ENCODE measurements at places on chromosomes 5 and 9.

- no peak for DNase-seq
These were observed 69.0 kb downstream of the DAB2IP start for GRCh38 chr9:121720311-121721057.

DNA sequence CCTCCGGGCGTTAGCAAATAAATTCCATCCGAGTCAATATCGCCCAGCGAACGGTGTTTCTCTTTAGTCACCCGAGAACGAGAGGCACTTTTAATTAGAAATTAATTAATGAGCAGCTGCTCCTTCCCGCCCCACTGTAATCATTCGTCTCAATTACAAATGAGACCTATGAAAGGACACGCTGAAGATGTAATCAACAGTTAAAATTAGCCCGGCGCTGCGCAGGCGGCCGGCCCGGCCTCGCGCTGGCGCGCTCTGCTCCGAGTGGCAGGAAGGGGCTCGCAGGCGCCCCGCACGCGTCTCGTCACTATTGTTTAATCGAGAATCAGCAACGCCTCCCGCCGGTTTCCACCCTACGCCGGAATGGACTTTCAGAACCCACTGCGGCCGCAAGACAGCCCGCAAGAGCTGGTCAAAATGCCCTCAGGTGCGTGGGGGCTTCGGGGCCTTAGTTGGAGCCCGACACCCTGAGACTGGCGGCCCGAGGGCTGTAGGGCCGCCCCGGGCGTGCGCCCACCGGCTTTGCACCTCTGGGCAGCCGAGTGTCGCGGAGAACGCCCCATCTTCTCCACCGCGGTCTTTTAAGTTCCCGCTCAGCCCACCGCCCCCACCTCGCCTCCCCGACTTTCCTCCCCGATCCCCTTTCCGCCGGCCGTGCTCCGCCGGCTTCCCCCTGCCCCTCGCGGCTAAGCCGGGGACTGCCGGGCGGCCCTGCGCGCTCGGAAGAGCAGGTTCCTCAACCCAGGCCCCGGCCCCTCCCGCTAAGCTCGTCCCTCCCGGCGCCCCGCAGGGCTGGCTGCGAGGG, 597 bp upstream of the IRX4 start:
- no peak for DNase-seq

DNA sequence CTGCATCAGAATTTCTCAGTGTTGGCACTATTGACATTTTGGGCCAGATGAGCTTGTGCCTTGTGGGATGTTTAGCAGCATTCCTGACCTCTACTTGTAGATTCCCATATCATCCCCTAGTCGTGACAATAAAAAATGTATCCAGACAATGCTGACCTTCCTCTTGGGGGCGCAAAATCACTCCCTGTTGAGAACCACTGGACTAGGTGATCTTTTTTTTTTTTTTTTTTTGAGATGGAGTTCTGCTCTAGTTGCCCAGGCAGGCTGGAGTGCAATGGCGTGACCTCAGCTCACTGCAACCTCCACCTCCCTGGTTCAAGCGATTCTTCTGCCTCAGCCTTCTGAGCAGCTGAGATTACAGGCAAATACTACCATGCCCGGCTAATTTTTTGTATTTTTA, 22.6 kb downstream of the STXBP1 start:
- no peak for DNase-seq

- no peak for DNase-seq
These were observed 4.5 kb downstream of the STC2 start for GRCh38 chr5:173323799-173324114.

GRCh38 chr5:74636149-74636548, 4.4 kb downstream of the ENC1 start:
- DNase-seq: no peak

DNA sequence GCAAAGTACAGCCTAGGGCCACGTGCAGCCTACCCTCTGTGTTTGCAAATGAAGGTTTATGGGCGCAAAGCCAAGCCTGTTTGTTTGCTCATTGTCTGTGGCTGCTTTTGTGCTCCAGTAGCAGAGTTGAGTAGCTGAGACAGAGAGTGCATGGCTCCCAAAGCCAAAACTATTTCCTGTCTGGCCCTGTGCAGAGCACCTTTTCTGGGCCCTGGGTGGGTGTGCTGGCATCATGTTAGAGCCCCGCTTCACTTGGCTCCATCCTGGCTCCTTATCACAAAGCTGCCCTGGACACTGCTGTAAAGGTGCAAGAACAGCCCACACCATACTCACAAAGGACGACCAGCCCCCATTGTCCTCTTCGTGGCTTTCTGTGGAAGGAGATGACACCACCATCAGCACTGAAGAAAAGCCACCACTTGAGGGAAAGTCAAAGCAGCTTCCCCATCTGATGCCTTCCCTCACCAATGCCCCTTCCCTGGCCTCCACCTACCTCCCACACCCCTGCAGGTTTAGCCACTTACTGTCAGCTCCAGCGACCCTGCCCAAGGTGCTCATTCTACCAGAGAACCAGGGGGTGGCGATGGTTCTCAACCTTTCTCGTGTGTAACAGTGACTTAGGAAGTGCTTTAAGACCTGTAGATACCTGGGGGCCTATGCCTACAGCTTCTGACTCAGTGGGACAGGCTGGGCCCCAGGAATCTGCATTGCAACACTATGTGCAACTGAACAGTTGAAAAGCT, 23.4 kb downstream of the LCP2 start:
- DNase-seq: peak; percentile 81

GRCh38 chr9:108543251-108543778, 312.5 kb downstream of the ACTL7B start:
- no peak for DNase-seq

GRCh38 chr5:181100121-181100875, 30.7 kb downstream of the OR2V1 start:
- DNase-seq: no peak

DNA sequence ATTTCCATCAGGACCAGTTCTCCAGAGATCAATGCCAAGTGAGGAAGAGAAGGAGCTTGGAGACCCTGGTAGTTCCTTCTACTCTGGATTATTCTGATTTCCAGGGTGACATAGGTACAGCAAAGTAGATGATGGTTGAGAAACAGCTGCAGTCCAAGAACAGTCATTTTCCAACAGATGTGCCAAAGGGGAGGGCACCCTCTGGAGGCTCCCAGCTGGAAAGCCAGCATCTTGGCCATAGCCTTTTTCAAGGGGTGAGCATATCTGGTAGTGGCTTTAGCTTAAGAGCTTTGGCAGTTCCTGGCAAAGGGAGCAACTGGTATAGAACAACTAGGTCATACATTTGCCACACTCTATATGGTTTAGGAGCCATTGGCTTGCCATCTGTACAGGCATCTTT, 492.7 kb downstream of the RASEF start:
- no peak for DNase-seq

DNA sequence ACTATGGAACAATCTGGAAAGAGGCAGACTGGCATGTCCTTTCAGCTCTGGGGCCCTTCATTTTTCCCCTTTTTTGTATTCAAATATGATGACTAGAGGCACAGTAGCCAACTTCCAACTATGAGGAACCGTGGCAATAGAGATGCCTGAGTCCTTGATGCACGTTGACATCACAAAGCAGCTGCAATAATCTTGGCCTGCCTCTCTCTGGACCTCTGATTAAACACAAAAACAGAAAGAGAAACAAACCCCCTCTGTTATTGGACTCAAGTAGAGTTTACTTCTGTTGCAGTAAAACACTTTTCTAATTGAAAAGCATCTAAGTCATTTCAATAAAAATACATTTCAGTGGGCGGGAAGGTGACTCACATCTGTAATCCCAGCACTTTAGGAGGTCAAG, 122.2 kb upstream of the GRAMD2B start:
- DNase-seq: no peak

- DNase-seq: no peak
These were observed 67.0 kb downstream of the GABBR2 start for GRCh38 chr9:98641695-98642094.

DNA sequence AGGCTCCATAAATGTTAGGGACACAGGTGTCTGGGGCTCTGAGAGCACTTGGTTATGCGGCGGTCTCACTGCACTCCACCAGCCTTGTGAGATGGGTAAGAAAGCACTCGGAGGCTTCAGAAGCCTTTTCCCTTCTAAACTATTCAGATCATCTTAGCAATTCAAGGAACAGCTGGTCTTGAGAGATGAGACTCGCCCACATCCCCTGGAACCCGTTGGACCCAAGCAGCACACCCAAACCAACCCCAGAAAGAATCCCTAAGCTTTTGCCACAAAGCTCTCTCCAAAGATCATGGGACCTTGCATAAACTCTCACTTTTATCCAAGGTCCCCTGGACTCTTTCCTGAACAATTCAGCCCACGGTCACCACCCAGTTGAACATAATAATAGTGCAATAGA, 90.2 kb downstream of the RAPGEF1 start:
- no peak for DNase-seq

DNA sequence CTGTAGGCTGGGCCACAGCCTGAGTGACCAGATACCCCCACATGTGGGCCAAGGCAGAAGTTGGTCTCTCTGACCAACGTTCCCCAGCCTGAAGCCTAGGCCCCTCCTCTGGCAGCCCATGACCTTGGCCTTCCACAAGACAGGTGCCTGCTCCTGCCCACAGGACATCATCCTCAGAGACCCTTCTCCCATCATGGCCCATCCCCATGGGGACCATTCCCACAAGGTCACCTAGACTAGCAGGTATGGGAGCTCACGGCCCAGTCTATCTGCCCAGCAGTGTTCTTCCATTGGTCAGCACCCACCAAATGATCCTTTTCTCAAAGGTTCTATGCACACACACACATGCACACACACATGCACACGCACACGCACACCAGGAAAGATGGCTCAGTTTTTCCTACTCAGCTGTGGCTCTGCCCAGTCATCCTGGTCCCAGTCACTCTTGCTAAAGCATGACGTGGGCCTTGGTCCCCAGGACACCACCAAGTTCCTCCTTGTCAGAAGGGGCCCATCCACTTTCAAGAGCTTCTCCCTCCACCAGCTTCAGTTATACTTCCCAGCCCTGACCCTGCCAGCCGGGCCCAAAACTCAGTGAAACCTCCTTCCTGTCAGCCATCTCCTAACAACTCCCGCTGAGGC, 65.4 kb downstream of the PAX5 start:
- no peak for DNase-seq

- DNase-seq: no peak
These were observed 36.3 kb upstream of the DMRT1 start for GRCh38 chr9:805151-805550.

DNA sequence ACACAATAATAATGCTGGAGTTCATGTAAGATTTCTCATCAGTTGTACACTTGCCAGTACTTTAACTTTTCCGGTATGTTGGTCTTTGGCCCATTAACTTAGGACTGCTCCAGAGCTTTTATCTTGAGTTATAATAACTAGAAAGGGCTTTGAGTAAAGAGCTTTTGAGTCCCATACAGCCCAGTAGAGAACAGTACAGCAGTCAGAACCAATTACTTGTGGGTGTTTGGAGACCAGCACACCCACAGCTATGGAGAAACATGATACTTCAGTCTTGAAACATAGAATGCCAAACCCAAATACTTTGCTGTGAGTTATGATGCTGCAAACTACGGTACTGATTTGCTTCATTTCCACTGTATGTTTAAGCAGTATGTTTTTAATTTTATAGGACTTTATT, 374.3 kb downstream of the CCDC171 start:
- no peak for DNase-seq

GRCh38 chr9:101702257-101702656, 36.2 kb downstream of the GRIN3A start:
- no peak for DNase-seq

DNA sequence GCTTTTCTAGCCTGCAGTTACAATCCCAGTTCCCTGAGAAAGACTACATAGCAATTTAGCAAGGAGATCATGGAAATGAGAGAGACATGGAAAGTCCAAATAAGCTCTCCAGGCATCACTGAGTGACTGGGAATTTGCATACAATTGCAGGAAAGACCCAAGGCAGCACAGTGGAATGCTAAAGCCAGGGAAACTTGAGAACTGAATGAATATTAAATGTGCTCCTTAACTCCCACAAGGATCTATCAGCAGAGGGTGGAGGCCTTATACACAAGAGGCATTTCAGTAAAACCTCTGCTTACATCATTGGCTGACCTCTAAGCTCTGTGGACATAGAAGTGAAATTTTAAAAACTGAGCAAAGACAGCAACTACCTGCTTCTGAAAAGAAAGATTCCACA, 355.6 kb upstream of the DAB2 start:
- DNase-seq: no peak

DNA sequence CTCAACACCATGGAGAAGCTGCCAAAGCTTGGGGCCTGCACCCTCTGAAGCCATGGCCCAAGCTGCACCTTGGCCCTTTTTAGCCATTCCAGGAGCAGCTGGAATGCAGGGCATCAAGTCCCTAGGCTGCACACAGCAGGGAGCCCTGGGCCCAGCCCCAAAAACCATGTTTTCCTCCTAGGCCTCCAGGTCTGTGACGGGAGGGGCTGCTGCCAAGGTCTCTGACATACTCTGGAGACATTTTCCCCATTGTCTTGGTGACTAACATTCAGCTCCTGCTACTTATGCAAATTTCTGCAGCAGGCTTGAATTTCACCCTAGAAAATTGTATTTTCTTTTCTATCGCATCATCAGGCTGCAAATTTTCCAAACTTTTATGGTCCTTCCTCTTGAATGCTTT, 64.6 kb downstream of the ELOVL7 start:
- no peak for DNase-seq

DNA sequence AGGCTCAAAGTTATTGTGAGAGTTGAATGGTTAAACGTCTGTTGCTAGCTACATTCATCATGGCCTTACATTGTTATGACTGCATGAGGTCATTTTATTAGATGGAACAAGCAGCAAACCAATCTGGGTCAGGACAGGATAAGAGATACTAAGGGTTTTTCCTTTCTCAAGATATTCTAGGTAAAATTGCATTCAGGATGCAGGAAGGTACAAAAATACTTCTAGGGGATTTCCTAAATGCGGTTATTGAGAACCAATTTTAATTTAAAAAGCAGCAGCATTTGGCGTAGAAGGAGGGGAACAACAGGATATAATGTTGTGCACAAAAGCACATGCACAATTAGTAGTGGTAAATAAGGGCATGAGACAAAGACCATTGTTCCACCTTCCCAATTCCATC, 39.2 kb upstream of the LURAP1L start:
- DNase-seq: no peak

- DNase-seq: no peak
These were observed 342.2 kb downstream of the LRRC70 start for GRCh38 chr5:62920856-62921255.

DNA sequence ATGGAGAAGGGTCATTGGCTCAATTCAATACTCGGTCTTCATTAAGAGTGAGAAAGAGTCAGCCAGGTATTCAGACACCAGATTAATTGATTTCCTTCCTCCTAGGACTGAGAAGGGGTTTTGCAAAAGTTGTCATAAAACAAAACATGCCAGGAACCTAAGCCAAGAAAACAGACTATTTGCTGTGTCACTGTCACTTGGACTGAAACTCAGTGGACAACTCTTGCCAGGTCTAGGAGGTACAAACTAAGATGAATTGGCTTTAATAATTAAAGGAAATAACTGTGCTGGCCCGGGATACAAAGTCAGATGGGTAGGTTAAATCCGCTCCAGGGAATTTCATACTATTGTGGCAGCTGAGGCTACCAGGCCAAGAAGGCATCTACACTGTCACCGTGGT, 71.1 kb upstream of the TBC1D9B start:
- no peak for DNase-seq

- DNase-seq: no peak
These were observed at the start of gene IRX4 for GRCh38 chr5:1882337-1883119. IRX4 (minus strand) TSS chr5:1882925; CDS start chr5:1882647, 278 bp downstream.
